ENCODE measurements at places on chromosomes 6 and 20.

DNA sequence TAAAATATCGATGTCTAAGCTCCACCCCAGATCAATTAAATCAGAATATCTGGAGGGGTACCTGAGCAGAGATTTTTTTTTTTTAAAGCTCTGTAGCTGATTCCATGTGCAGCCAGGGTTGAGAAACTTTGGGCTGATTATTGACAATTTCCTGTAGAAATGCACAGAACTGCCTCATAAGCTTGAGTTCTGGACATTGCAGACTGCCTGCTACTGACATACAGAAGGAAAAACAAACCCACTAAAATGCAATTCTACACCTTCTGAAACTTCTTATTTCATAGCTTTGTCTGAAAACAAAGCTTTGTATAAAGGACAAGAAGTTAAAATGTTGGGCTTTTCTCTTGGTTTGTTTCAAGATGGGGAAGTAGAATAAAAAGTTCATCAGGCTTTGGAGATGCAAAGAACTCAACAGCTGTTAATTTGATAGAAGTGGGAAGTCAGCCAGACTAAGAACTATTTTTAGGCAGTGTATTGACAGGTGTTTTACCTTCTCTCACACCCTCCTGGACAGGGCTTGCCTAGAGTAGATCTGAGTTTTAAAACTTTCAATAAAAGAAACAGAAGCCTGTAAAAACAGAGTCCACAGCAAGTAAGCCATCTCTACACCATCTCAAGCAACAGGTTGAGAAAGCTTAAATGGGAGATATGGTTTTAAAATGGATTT lies 147.7 kb downstream of the KCNQ5 start:
- no peak for DNase-seq

- no peak for DNase-seq
These were observed 1.5 kb downstream of the TAF4 start for GRCh38 chr20:62063981-62064769.

DNA sequence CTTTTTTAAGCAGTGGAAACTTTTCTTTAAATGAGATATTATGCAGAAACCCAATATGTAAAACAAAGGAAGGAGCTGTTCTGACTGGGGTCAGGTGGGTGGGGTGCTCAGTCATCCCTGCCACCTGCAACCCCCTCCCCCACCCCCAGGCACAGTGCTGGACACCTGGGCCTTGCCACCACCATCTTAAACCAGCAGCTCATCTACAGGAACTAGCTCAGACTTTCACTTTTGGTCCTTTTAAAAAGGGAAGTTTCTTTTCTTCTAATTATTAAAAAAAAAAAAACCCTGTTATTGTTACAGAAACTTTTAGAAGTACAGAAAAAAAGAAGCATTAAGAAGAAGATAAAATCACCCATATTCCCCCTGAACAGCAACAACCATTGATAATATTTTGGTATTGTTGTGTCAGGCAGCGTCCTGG lies 37.1 kb downstream of the PPP1R16B start:
- DNase-seq: no peak

DNA sequence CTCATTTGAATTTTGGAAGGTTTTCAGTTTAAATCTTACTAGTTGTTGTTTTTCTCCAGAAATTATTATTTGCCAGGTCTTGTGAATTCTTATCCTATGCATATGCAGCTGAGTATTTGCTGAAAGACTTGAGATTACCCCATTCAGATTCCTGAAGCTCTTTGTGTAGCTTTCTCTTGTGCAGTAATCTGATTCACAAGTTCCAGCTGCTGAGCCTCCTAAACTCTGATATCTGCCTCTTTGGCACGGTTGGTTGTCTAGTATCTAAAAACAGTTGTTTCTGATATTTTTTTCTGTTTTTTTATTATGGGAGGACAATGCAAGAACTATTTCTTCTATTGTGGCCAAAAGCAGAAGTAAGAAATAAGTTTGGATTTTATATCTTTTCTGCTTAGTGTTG lies 863.9 kb upstream of the MANEA start:
- DNase-seq: no peak

DNA sequence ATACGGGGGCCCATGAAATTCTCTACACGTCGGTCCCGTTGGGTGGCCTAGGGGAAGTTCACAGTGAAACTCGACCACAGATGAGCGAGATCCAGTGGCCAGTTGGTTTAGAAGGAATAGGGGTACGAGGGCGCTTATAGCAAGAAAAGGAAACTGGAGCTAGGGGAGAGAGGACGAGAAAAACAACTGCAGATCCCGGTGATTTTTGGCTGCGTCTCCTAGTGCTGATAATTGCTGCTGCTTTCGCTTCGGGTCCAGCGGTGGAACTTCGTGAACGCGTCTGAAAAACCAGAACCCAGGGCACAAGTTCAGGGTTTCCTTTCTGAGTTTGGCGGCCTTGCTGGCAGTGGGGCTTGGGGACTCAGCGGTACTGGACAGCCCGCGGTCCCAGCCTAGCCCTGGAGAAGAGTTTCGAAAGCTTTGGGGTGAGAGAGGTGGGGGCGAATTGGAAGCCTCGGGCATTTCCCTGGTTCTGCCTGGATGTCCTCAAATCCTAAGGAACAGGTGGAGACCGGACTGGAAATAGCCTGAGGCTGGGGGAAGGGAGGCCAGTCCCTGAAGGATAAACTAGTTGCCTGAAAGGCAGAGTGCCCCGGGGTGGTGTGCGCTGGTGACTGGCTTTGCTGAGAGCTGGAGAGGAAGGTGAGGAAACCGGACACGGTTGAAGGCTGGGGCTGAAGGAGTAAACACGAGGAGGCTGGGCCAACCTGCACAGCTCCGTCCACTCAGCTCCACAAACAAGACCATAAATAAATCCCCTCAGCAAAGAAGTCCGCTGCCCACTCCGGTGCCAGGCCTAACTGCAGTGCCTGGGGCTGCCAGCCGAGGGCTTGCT lies 793 bp downstream of the GMPR start:
- DNase-seq: no peak

- DNase-seq: no peak
These were observed 540.6 kb downstream of the QKI start for GRCh38 chr6:163955096-163955495.

DNA sequence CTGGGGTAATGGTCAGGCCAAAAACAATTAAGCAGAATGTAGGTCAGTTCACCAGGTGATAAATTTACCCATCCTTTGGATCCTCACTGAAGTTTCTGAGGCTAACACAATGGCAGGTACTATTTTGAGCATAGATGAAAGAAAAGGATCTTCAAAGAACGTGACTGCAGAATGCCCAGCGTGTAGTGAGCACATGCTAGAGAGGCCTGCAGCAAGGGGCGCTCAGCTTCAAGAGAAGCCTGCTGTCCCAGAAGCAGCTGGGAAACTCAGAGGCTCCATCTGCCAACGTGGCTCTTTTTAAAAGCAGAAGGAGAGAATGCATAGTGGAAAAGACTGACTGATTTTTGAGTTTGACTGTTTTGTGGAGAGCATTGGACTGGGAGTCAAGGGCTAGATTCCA lies 57.4 kb downstream of the CD83 start:
- no peak for DNase-seq

DNA sequence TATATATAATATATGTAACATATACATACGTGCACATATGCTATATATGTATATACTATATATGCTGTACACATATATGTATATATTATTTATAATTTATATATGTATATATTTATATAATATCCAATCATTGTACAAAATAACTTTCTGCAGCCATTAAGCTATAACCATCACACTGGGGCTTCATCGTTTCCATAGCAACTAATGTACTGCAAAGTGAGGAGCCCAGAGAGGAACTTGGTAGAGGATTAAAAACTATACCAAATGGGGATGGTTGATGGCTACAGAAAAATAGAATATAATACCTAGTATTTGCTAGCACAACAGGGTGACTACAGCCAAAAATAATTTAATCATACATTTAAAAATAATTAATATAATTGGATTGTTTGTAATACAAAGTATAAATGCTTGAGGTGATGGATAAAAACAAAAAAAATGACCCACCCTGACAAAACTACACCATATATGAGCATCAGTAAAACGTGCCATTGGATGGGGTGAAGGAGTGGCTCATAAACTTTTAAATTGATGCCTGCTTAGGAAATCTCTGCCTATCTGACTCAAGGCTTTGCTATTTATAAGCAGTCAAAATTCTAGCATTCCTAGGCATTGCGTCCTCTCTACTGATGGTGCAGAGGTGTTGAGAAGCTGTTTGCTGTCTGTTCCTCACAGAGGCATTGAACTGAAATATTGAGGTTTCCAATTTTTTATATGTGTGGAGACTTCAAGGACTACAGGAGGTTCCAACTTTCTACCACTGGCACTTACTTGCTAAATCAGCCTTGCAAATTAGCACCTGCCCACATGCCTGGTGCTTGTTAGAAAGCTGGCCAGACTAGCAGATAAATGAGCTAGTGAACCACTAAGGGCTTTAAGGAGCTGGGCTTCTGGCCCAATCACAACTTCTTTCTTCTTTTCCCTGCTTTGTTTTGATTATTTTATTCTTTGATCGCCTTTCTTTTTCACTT lies 190.1 kb downstream of the SCP2D1 start:
- DNase-seq: no peak

GRCh38 chr6:15627821-15628220 lies 35.0 kb downstream of the DTNBP1 start:
- DNase-seq: no peak

DNA sequence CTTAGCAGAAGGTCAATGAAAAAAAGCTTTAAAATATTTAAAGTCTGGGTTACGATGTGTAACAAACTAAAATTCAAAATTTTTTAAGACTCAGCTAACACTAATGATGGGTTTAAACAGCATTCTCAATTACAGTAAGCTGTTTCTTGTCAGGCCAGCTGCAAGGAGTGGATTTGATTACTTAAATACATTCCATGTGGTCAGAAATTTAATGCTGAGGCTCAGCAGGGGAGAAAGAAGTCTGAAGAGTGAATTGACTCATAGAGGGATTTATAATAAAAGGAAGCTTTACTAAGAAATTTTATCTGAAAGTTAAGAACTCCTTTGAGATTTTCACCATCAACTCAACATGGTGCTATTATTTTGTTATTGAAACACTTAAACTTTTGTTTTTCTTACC lies 398.6 kb downstream of the KHDRBS2 start:
- no peak for DNase-seq

DNA sequence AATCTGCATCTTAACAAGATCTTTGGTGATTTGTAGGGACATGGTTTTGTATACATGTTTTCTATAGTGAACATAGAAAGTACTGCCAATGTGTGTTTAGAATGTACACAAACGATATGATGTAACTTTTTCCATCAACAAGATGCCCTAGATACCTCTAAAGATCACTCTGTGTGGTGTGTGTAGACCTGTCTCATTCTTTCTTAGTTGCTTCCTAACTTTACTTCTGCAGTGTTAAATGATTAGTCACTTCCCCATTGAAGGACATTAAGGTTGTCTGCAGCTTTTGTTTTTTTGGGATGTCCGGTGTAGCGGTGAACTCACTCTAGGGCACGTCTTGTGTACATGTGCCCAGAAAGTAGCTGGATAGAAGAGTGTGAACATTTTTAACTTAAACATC lies 35.9 kb downstream of the CDYL start:
- DNase-seq: peak; percentile 90
